NCI-H446 treated with DMSO at 0.1 percent for 48 hours (cell line): ENCODE measurements at places on chromosomes 4 and X.

DNA sequence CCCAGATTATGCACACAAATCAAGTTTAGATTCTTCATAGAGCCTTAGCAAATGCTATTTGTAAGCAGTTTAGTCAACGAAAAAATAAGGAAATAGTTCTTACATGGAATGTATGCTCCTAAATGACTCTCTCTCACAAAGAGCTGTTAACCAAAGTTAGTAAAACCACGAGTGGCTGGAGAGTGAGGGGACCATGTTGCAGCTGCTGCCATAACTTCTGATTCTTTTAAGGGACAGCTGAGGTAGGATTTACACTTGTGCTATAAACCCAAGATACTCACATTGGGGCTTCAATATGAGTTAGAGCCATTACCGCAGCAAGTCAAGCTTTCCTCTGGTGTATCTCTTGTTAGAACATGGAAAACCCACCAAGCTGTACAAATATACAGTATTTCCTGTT lies 2.7 kb downstream of the DOCK11 start:
- DNase-seq, result no peak

DNA sequence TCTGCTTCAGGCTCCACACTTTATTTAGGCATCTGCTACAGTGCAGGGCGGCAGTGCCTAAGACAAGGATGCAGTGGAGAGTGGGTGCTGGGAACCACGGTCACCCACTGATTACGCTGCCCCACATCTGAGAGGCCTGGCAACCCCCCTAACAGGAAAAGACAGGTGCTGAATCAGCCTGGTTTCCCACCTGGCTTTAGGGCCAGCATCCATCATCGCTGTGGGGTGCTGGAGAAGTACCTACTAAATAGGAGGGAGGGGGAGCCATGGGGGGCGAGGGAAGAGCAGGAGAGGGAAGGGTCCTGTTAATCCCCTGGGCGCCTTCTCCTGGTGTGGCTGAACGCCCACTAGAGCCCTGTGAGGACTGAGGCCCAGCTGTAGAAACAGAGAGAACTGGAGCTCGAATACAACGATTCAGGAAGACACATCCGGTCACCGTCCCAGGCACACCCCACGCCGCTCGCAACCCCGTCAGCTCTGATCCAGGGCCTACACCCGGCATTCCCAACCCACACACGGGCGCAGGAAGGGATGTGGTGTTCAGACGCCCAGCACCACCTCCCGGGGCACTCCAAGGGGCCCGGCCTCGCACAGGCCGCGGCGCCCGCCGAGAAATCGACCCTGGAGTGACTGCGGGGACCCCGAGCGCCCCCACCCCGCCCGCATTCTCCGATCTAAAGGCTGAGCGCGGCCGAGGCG lies 554 bp downstream of the DCTD start:
- DNase-seq, result no peak

- DNase-seq, result no peak
Measured at GRCh38 chr4:185920691-185921260, 108.8 kb upstream of the SORBS2 start.

- no peak for DNase-seq
Measured at GRCh38 chr4:178198691-178199090, 756.5 kb upstream of the AGA start.

DNA sequence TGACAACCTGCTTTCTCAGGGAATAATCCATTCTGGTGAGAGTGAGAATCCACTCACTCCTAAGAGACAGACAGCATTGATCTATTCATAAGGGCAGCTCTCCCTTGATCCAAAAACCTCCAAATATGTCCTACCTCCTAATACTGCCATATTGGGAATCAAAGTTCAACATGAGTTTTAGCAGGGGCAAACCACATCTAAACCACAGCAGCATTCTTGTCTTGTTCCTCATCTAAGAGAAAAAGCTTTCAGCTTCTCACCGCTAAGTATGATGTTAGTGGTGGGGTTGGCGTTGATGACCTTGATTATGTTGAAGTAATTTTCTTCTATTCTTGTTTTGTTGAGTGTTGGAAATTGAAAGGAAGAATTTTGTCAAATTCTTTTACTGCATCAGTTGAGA lies 69.6 kb downstream of the SERTM2 start:
- no peak for DNase-seq

DNA sequence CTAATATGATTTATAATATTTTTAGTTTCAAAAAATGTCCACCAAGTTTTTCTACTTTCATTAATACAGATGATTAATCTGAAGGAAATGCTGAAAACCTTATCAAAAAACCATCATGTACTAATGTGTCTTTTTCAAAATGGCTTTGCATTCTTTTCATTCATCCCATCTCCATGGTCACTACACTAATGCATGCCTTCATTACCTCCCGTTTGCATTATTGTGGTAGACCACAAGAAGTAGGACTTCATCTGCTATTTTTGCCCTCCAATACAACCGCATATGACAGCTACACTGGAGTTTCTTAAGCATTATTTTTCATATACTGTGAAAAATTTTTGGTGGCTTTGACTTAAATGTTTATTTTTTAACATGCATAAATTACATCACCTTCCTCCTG lies 37.9 kb upstream of the FSTL5 start:
- DNase-seq, result no peak

DNA sequence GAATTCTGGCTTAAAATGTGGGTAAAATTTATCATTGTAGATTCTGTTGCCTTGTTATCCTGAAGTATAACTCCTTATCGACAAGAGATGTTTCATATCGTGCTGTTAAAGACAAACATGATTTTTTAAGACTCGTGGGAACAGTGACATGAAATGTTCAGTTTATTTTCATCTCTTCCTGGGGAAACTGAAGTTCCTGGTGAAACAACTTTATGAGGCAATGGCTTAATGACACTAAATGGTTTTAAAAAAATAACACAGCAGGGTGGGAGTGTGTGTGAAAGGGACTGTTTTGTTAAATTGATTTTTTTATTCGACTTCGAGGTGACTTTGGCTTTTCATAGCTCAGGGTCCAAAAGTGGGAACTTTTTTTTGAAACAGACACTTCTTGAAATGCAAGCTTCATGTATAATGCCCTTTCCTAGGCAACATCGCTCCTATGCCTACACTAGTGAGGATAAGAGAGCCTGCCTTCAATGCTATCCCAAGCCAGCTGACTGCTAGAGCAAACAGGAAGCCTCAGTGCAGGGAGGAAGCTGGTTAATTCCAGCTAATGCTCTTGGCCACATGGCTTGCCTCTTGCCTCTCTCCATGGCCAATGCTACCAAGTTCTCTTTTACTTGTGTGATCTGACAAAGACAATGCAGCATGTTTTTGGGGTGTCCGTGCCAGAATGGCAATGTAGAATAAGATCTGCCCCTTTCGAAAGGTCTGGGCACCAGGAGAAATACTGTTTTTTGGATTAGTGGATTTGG lies 80.9 kb upstream of the PLAC1 start:
- no peak for DNase-seq

DNA sequence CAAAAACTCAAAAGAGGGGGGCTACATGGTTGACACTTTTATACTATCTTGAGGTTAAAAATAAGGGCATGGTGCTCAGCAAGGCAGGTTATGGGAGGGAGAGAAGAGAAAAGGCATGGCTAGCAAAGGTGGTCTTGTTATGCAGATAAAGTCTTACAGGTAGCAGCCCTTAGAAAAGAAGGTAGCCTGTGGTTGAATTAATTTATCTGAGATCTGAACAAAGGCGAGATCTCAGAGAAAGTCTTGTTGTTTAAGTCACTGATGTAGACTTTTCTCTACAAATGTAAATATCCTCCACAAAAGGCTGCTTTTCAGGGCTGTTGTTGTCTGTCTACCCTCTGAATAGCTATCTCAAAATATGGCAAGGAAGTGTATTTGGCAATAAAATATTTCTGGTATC lies 1250.4 kb downstream of the PCDH18 start:
- no peak for DNase-seq

- DNase-seq, result no peak
Measured at GRCh38 chr4:40747207-40747835, 2.4 kb upstream of the NSUN7 start.
